ENCODE measurements at places on chromosomes 4 and X.

DNA sequence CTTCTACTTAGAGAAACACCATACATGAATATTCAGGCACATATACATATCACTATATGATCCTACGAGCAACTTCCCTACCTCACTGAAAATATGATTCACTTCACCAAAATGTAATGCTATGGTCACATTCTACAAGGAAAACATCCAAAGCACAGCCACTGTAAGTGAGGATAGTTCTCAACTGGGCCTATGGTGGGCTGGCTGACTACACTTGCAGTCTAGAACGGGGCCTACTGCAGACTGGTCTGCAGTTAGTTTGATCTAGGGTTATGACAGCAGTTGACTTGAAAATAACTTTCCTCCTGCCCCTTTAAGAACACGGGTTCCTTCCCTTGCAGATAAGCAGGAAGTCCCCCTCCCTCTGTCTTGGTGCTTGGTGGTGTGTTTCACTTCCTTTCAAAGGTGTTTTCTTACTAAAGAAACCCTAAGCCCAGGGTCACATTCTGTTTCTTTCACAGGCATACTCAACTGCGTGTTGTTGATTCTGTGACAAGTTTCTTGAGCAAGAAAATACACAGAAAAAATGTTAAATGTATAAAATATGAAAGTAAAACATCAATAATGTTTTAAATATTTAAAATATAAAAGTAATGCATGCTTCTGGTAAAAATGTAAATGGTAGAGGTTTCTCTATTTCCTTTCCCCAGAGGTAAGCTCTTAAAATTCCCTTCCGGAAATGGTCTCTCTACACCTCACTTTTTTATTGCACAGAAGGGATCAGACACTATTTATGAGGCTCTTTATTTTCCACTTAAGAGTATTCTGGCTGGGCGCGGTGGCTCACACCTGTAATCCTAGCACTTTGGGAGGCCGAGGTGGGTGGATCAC lies 18.0 kb upstream of the TMSB4X start:
- DNase-seq, result no peak

GRCh38 chrX:1124531-1124930 lies 87.9 kb downstream of the CRLF2 start:
- DNase-seq, result no peak

DNA sequence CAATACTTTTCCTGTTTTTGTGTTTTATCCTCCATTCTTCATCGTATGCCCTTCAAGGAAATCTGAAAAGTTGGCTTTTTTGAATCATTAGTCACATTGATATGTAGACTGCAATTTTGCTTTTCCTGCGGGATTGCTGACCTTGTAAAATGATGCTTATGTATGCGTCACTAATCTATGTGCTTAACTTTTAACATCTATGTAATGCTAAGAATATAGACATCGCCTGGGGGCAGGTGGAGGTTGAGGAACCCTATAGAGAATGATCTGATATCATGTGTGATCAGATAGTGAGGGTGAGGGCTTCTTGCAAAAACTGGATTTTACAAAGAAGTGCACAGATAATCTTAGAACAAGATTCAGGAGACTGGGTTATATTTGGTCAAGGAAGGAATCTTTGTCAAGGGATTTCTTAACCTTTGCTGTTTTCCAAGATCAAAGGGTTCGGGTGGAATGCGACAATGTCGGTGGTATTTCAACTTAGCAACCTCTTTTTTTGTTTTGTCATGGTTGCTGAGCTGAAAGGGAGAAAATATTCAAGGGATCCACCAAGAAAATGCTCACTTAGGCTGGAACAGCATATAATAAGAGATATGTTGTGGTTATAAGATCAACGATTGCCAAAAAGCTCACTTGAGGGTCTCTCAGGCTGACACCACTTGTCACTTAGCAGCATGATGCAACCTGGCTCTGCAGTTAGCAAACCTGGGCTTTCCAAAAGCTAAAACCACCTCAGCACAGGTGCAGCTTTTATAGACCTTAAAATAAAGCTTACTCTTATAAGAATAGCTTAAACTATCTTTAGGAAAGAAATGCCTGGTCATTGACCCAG lies 70.6 kb upstream of the PUDP start:
- DNase-seq, result no peak

GRCh38 chr4:139642364-139642763 lies 23.3 kb upstream of the MGST2 start:
- DNase-seq, result no peak

DNA sequence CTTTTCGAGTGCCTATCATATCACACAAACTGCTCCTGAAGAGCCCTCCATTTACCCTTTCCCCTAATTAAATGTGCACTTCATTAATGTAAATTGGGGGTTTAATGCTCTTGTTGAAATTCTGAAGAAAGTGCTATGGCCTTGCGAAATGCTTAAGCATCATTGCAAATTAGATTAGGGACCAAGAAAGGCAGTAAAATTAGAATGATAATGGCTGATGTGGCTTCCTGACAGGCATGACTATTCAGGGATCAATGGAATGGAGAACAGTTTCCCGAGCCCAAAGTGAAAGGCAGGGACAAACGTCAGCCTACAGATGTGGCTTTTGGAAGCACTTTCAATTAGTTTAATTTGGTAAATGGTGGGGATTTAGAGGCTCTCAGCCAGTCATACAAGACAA lies 120.1 kb downstream of the NKX6-1 start:
- DNase-seq, result no peak

GRCh38 chrX:41603596-41603995 lies 85.2 kb upstream of the GPR34 start:
- DNase-seq, result no peak

DNA sequence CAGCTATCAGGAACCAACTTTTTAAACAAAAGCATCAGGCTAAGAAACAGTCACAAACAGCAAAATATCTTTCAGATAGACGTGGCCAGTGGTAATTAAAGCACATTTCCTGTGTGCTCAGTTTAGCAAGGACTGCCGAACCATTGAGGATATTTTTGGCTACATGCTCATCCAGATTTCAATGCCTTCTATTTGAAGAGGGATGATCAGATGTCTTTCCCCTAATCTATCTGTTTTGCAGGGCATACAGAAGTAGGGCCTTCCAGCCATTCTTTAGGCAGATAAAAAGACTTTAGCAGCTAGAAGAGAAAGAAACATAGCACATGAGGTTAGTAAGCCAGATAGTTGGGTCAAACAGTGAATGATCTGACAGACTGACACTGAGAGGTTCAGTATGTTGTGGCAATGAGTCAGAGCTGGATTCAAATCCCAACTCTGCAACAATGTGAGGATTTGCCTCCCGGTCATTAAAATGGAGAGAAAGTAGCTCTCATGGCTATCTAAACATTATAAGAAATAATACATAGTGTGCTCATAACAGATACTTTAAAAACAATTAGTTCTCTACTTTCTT lies 100.0 kb upstream of the PRKG2 start:
- no peak for DNase-seq

DNA sequence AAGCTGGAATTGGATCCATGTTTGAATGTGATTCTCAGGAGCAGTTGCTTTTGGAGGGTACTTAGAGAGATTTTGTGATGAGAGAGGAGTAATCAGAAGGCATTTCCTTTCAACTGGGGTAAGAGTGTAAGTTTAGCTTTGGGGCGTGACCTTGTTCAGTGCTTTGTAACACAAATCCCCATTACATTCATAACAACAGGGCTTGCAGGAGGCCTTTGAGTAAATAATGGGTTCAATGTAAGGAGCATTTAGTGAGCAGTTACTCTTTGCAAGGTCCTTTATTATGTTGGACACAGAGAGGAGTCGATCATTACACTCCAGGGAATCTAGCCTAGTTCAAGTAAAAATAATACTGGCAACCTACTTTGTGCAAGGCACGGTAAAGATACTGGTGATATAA lies 74.0 kb upstream of the AFF2 start:
- DNase-seq, result no peak

GRCh38 chr4:75542824-75543223 lies 13.0 kb upstream of the ODAPH start:
- DNase-seq, result no peak

GRCh38 chr4:15381806-15382338 lies 46.0 kb upstream of the C1QTNF7 start:
- DNase-seq, result no peak

- DNase-seq, result no peak
Observed at GRCh38 chrX:15128861-15129260, 141.0 kb downstream of the ASB9 start.

DNA sequence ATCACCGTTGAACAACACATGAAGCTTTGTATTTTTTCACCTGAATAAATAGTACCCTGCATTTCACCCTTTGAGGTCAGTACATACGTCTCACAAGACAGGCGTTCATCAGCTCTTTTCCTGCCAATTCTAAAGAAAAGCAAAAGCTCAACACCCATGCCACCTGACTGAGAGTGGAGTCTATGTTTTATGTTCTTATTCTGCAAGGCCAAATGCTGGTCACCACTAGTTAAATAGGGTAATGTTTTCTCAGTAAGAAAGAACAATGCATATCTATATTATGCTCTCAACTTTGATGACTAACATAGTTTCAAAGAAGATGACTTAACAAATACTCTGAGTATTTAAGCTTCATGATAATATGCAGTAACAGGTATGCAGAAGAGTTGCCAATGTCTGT lies 336.3 kb upstream of the BMP3 start:
- no peak for DNase-seq

GRCh38 chr4:24794480-24794879 lies 893 bp upstream of the SOD3 start:
- no peak for DNase-seq

DNA sequence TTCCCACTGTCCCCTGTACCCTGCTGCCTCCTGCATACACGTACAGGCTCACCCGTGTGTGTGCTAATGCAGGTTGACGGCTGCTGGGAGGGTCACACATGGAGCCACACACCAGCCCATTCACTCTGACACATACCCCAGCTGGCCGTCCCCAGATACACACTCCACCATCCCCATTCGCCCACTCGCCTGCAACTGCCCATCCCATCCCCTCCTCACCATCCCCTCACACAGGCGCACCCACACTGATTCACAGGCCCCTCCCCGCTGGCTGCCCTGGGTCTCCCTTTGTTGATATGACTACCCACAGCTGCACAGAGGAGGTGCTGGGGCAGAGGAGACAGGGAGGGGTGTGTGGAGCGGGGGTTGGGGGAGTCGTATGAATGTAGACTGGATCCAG lies 25.7 kb downstream of the PJA1 start:
- DNase-seq, result no peak

- DNase-seq, result no peak
Observed at GRCh38 chr4:21507439-21507838, 441.1 kb downstream of the KCNIP4 start.

GRCh38 chr4:168803732-168804131 lies 206.3 kb downstream of the CBR4 start:
- no peak for DNase-seq

DNA sequence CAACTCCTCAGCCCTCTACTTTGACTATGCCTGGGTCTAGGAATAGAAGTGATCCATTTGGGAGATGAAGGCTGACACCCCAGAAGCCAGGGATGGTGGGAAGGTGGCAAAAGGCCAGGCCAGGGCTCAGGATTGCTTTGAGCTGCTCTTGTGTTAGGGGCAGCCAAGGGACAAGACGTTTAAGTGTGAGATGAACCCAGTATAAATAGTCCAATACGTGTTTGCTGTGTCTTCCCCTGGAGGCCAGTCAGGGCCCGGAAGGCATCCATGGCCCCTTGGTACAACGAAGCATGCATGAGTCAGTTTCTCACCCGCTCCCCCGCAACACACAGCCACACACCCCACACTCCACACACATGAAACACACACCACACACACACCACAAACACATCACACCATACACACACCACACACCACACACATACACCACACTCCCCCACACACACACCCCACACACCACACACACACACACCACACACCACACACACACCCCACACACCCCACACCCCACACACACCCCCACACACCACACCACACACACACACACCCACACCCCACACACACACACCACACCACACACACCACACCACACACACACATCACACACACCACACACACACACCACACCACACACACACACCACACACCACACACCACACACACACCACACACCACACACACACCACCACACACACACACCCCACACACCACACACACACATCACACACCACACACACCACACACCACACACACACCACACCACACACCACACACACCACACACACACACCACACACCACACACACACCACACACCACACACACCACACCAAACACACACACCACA lies 5.1 kb downstream of the STARD8 start:
- no peak for DNase-seq

- DNase-seq, result no peak
Observed at GRCh38 chr4:13918991-13919441, 291.5 kb upstream of the BOD1L1 start.

- DNase-seq, result no peak
Observed at GRCh38 chrX:103523605-103524004, 4.3 kb upstream of the RAB40A start.

- DNase-seq, result no peak
Observed at GRCh38 chr4:163540977-163541376, 46.5 kb downstream of the TMA16 start.

DNA sequence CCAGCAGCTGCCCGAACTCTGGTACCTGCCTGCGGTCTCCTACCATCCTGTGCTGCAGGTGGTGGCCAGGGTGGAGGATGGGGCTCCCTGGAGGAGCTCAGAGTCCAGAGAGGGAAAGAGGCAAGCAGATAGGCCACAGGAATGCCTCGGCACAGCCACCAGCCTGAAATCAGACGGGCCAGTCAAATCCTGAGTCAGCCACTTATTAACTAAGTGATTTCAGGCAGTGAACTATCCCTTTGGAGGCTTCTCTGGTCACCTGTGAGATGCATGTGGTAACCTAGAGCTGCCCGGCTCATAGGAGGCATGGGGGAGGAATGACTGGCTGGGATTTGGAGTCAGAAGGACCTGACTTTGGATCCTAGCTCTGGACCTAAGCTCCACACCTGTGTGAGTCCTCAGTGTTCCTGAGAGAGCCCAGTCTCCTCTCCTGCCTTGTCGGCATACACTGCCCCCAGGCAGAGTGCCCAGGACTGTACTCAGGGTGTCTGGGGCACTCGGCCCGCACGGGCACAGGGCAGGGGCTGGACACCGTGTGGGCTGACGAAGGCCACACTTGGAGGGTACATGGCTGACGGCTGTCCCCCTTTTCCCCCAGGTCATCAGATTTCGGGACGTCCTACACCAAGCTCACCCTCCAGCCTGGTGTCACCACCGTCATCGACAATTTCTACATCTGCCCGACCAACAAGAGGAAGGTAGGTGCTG lies 96.4 kb upstream of the PSAPL1 start:
- DNase-seq, result no peak

- no peak for DNase-seq
Observed at GRCh38 chrX:10502961-10503360, 117.4 kb downstream of the MID1 start.

GRCh38 chr4:25977397-25978170 lies 63.6 kb downstream of the SMIM20 start:
- DNase-seq, result no peak

- no peak for DNase-seq
Observed at GRCh38 chrX:115372152-115372551, 82.6 kb downstream of the LUZP4 start.

GRCh38 chr4:113878668-113879067 lies 100.8 kb downstream of the ARSJ start:
- no peak for DNase-seq

DNA sequence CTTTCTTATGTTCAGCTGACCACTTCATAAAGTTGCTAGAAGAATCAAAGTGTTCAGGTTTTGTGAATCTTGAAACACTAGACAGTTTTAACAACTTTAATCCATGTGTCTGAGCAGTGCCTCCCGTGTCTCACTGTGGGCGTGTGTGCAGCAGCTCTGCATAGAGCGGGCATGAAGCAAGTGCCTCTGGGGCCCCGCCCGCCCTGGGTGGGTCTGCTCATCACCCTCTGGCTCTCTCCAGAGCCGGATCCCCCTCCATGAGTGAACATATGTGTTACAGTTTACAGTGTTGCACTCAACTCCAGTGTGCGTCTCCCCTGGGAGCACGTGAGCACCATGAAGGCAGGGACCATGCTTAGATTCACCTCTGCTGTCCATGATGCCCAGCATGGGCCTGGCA lies 37.6 kb upstream of the CRMP1 start:
- DNase-seq, result no peak

All from CD8-positive, alpha-beta T cell (primary cell).